Fibroblast of lung (primary cell): ENCODE measurements at places on chromosomes 2 and 18. TPM values are rescaled to one million over a fixed set of nuclear protein-coding genes. Genes with fewer than 3 reads are reported as not detected.

DNA sequence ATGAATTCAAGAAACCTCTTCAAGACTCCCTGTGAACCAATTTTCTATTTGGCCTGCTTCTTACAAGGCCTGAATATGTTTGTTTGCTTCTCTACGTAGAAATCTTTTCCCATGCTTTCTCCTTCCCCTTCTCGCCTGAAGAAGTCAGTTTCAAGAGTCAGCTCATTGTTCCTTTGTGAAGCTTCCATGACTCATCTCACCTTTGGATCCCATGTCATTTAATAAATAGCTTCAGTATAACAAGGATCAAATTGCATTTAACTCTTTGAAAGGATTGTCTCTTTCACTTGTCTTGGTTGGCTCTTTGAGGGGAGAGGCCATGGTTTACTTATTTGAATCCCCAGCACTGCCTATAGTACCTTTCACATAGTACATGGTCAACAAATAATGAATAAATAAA is 28.4 kb downstream of the CPS1 start:
- peak; percentile 15 for DNase-seq

GRCh38 chr2:45256173-45256866 is 247.1 kb upstream of the SIX2 start:
- no peak for DNase-seq

DNA sequence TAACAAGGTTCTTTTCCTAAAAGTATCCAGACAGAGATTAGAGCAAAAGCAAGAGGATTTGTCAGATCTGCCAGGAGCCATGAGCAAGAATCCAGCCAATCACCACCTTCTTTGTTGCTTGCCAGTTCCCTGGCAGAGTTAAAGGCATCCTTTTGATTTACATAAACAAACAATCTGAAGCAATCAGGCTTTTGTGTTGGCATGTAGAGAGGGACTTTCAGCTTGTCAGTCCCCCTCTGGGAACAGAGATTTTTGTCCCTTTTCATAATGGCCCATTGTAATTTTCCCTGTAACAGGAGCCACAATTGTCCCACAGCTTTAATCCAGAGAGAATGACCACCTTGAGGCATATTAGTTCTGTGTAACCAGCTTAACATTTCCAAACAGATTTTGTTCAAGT is at the start of gene ERMN:
Gene ERMN (minus strand): TSS at position 39 of the 400 bp plus-strand sequence. CDS start 182 bp downstream, outside the sequence.
- no peak for DNase-seq

SERPINB4 gene
- total RNA-seq, result not detected in 2 replicates

DNA sequence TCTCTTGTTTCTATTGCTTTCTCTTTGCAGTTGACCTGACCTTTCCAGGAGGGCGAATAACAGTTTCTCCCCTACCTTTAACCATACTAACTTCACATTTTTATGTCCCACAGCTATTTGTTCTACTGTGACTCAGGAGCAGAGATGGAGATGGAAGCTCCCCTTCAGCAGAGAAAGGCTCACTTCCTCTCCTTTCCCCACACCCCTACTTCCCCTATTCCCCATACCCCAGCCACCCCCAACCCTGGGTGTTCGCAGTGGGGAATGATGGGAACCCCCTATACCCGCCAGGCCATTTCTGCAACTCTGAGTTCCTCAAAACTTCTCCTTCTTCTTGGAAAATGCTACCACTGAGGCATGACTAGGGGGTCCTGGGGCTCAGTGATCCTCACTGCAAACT is 285.4 kb upstream of the MGAT5 start:
- DNase-seq, result no peak

- DNase-seq, result no peak
Measured at GRCh38 chr18:598124-598589, 1.4 kb downstream of the CLUL1 start.

- DNase-seq, result peak; percentile 87
Measured at GRCh38 chr2:112869258-112869842, 32.8 kb upstream of the IL1B start.

GRCh38 chr18:46080156-46080555 is 8.1 kb upstream of the PSTPIP2 start:
- no peak for DNase-seq
